ENCODE measurements at places on chromosomes 16 and 17.
A peak's percentile ranks its signal among the peaks of the same experiment; 100 is the strongest.

GRCh38 chr17:13027246-13027645, 9.4 kb upstream of the ELAC2 start:
- no peak for DNase-seq

GRCh38 chr17:8142887-8143580, 9.2 kb downstream of the PER1 start:
- DNase-seq = no peak

DNA sequence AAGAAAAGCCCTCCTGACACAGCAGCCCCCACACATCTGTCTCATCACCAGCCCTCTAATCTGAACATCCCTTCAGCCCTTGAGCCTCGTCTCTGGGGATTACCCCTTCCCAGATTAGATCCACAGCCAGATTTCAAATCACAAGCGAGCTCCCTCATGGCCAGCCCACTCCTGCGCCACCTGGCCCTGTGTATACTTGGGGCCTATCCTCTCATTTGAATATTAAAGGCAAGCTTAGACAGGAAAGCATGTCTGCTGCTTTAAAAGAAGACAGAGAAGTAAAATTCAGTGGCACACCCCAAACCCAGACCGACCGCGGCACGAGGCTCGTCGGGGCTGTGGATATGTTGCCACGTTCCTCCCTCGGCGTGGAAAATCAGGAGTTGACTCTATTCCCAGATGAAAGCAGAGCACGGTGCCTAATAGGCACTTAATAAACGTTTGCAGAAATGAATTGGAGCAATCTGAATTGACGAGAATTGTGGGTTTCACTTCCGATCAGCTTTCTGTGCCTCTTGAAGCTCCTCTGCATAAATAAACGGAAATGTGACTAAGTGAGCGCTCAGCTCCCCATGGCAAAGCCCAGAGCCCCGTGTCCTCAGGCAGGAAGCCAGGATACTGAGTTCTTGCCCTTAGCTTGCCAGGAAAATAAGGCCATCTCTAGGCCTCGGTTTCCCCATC, 108.0 kb downstream of the CCDC182 start:
- no peak for DNase-seq

- no peak for DNase-seq
These were observed 383.0 kb upstream of the PMFBP1 start for GRCh38 chr16:72554935-72555334.

DNA sequence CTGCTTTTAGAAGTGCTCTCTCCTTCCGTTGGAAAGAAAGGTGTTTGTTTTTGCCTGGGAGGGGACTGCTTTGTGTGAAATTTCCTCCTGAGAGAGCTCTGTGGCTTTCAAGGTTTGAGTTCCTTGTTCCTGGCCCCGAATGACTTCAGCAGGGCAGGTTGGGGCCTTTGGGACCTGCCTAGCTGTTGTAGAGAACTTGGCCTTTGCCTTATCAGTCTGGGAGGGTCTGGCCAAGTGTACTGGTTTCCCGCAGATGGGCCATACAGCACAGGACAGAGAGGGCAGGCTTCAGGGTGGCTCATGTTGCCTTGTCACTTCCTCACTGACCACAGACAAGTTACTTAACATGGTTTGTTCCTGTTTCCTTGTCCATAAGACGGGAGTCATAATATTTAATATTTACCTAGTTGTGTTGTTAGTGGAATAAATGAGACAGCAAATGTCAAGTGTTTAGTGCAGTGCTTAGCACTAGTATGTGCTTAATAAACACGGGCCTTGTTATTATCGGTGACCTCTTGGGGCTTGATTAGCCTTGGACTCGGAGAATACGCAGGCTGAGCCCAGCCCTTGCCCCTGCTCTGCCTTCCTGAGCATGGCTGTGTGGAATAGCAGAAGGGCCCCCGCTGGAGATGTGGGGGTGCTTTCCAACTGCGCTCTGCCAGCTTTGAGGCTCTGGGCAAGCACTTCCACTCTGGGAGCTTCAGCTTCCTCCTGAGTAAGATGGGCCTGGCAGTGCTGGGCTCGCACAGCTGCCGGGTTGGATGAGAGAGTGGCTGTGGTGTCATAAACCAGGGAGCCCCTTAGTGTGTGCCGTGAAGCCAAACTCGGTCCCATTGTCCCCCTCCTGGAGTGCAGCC, 6.6 kb downstream of the PRSS8 start:
- DNase-seq = no peak

DNA sequence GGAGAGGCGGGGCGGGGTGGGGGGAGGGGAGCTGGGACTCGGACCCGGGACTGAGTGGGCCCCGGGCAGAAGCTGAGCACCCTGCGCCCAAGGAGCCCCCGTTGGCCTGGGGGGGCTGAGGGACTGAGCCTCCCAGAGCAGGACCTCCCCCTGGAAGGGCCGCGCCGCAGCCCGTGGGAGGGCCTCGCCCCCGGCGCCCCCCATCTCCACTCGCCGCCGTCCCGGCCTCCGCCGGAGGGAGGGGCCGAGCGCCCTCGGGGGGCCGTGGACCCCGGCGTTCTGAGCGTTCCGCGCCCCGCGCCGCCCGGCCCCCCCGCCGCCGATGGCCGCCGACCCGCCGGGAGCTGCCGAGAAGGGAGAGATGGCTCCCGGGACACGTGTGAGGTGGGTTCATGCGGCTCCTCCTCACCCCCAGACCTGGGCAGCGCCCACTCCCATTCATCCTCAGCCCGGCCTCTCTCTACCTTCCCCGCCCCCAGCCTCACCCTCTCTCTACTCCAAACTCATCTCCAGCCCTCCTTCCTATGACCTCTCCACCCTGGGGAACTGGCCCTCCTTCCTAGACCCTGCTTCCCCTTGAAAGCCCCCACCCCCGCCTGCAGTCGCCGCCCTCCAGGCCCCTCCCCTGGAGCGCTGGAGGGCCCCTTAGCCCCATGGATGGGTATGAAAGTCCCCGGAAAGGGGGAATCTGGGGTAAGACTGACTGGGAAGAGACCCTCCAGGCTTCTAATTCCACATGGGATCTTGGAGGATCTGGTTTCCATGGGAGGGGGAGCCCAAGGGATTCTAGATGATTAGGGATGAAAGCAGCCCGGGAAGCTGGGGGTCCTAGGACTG, 922 bp downstream of the FBXL19 start:
- no peak for DNase-seq

DNA sequence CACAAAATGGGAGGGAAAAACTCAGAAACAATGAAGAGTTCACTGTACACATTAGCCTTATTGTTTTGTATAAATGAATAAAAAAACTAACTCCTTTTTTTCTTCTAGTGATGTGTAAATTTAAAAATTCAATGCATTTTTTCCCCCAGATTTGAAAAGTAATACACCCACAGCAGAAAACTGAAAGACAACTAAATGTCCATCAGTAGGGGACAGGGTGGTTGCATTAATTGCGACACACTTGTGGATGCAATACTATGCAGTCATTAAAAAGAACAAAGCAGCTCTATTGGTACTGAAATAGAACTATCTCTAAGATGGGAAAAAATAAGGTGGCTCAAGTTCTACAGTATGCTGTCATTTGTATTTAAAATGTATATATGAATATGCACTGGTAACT, 13.7 kb upstream of the WIPI1 start:
- DNase-seq = no peak

DNA sequence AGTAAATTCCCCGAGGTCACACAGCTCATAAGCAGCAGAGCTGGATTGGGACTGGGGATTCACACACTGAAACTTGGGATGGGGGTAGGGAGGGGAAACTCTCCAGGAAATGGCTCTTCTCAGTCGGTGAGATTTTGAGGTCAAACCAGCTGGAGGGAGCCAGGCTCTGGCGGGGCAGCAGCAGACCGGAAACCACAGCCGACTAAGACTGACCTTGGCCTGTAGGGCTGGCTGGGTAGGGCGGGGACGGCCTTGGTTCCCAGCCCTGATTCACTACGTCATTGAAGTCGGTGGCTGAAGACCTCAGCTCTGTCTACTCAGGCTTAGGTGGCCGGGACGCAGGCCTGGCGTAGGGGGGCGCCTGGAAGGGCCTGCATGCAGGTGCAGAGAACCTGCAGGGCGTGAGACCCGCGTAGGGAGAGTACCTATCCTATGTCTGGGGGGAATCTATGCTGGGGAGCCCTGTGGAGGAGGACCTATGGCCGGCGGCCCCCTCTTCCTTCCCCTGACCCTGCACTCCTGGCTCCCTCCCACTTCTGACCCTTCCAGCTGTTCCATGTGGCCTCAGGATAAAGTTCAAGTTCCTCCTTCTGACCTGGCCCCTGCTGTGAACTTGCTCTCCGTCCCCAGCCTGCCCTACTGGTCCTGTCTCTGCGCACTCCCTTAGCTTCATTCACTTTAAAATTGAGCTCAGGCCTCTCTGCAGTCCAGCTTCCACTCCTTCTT, 11.9 kb upstream of the SLC4A1 start:
- DNase-seq = peak; percentile 42

DNA sequence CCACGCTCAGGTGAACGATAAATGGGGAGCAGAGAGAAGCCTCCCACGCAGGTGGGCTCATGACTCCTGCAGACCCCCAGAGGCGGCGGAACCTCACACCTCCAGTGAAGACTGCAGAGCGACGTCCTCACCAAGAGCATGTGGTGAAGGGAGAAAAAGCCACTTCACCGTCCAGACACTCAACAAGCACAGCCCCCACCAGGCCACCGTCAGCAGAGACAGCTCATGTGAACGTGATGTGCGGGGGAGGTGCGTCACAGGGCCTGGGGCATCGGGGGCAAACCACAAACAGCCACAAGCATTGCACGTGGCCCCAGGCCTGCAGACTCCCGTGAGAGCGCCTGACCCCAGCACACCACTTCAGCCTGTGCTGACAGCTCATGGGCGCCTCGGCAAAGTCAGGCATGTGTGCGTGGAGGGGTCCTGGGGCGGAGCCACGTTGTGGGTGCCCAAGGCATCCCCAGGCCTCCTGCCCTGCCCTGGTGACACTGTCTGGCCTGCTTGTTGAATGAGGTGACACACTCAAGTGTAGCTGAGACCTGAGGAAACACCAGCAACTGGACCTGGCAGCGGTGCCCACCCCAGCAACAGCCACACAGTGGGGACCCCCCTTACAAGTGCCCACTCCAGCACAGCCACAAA, 19.0 kb downstream of the LMF1 start:
- no peak for DNase-seq

DNA sequence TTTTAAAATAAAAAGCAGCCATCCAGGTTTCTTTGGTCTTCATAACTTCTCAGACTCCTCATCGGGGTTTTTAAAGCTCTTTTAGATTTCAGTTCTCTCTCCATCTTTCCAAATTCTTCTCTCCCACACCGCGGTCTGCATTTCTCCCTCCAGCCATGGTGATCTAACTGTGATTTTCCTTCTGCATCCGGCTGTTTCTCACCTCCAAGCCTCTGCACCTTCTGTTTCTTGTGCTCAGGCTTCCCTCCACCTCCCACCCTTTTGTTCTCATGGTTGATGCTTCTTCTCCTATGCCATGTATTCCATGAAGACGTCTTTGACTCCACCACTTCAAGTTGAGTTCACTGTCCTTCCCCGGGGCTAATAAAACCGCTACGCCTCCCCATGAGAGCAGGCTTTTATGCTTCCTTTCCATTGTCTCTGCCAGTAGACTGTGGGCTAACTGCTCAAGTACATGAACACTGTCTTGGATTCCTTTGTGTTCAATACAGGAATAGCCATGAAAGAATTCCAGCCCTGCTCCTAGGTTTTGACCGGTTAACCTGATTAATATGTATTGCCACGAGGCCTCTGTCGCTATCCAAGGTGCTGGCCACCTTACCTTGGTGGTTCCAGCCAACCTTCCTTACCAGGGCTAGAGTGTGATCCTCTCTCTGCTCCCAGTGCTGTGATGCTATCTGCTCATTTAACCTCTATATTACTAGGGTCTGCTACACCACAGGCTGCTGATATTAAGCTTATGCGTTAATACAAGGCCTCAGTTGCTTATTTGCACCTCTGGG, 625.1 kb downstream of the HS3ST4 start:
- DNase-seq = no peak

DNA sequence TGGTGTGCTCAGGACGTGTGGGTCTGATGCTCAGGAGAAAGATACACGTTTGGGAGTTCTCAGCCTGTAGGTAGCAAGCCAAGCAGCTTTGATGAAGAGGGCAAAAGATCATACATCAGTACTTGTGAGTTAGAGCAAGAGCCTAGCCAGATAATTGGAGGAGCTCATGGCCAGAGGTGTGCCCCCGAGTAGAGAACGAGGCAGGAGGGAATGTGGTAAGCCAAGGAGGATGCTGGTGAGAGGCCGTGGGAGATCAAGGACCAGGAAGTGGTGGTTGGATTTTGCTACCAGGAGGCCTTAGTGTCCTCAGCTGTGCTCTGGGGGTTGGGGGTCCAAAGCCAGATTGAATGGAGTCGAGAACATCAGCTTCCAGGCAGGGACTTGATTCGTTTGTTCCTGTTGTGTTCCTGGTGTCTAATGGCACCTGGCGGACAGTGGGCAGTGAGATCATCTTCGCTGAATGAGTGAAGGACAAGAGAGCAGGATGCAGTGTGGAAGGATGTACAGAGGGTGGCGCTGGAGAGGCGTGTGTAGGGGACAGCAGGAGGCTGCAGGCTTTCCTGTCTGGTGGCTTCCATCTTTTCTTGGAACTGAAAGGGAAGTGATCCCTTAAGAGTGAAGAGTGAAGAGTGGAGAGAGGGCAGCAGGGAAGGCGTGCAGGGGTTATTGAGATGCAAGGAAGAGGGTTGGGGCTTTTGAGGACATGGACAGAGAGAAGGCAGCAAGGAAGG, 11.6 kb downstream of the FBXL19 start:
- peak; percentile 47 for DNase-seq

GRCh38 chr17:42744806-42745617, at the start of gene EZH1:
TSS of gene EZH1 (minus strand) at chr17:42745040. CDS start at chr17:42728941, 16,099 bp downstream.
- DNase-seq = peak; percentile 94

GRCh38 chr17:65173284-65173793, 36.2 kb downstream of the RGS9 start:
- peak; percentile 94 for DNase-seq

DNA sequence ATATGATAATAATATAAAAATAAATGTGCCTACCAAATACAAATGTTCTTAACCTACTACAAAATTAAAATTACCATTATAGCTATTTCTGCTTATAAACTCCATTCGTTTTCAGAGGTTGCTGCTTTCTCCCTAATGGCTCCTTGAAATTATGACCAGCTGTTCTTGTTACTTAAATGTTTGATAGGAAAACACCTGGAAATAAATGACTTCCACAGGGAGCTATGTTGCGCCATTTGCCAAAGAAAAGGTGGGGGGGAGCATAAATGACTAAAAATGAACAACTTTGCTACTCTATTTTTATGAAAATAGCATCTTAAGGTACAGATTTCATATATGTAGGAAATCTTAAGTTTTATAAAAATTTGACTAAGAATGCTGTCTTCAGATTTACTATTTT, 157.5 kb upstream of the MON1B start:
- DNase-seq = no peak
